Stimulated activated naive CD4-positive, alpha-beta T cell treated with Interleukin-2 at 50 U/mL for 16 hours (primary cell): ENCODE measurements at places on chromosomes 2 and 18.

GRCh38 chr2:142535311-142535710 lies 342.2 kb upstream of the KYNU start:
- DNase-seq: no peak

GRCh38 chr2:100757621-100758394 lies 62.1 kb upstream of the NPAS2 start:
- no peak for DNase-seq

DNA sequence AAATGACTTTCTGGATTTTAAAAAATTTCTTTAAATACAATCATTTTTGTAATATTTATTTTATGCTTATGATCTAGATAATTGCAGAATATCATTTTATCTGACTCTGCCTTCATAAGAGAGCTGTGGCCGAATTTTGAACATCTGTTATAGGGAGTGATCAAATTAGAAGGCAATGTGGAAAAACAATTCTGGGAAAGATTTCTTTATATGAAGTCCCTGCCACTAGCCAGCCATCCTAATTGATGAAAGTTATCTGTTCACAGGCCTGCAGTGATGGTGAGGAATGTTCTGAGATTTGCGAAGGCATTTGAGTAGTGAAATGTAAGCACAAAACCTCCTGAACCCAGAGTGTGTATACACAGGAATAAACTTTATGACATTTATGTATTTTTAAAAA lies 79.5 kb downstream of the ITGA4 start:
- no peak for DNase-seq

GRCh38 chr2:45285771-45286390 lies 276.6 kb upstream of the SIX2 start:
- no peak for DNase-seq

GRCh38 chr2:80061881-80062280 lies 242.7 kb downstream of the LRRTM1 start:
- DNase-seq: no peak

GRCh38 chr2:199591826-199592225 lies 134.1 kb upstream of the SATB2 start:
- DNase-seq: no peak

- DNase-seq: peak; percentile 1
These were observed 89.3 kb downstream of the PDE11A start for GRCh38 chr2:177983183-177983788.

- DNase-seq: no peak
These were observed 45.6 kb upstream of the PCBP1 start for GRCh38 chr2:70041663-70042062.

DNA sequence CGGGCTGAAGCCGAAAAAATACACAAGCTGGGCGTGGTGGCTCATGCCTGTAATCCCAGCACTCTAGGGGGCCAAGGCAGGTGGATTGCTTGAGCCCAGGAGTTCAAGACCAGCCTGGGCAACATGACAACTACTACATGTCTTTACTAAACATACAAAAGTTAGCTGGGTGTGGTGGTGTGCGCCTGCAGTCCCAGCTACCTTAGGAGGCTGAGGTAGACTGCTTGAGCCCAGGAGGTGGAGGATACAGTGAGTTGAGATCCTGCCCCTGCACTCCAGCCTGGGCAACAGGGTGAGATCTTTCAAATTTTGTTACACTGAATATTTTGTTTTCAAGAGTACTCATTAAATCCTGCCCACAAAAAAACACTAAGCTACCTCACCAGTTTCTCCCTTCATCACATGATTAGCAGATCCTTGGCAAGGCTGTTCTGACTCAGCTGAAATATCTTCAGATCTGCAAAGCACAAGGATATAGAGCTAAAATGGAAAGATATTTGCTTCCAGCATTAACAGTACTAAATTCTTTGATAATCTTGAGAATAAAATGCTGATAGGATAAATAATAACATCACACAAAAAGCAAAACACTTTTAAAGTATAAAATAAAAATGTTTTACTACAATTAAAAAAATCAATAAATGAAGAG lies 28.2 kb upstream of the MCM6 start:
- DNase-seq: no peak

- DNase-seq: no peak
These were observed 105.6 kb upstream of the STK17B start for GRCh38 chr2:196277002-196277401.

- no peak for DNase-seq
These were observed 159.2 kb downstream of the DDX1 start for GRCh38 chr2:15750822-15751329.

DNA sequence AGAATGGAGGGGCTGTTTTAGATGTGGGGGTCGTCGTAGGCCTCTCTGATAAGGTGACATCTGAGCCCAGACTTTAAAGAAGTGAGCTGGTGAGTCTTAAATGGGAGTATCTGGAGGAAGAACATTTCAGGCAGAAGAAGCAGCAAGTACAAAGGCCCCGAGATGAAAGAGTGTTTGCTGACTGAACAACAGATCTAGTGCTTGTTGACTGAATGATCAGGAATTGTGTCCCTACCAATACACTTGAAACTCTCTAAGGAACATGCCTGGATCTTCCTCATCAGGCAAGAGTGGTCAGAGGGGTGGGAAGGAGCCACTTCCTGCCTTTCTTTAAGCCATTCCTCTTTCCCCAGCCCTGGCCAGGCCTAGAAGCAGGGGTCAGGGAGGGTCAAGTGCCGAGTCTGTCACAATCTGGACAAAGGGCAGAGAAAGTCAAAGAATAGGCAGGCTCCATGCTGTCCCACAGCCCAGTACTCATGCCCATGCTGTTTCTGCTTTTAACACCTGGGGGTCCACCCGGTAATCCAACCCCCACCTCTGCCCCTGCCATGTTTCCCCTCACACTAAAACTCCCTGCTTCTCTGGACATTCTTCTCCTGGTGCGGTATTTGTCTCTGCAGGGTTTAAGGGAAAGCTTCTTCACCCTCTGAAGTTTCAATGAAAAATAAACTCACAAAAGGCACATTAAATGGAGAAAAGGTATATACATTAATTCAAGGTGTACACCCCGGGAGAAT lies 3.0 kb upstream of the TMEM37 start:
- DNase-seq: no peak

- DNase-seq: no peak
These were observed 137.4 kb upstream of the CDCA7 start for GRCh38 chr2:173217116-173217840.

DNA sequence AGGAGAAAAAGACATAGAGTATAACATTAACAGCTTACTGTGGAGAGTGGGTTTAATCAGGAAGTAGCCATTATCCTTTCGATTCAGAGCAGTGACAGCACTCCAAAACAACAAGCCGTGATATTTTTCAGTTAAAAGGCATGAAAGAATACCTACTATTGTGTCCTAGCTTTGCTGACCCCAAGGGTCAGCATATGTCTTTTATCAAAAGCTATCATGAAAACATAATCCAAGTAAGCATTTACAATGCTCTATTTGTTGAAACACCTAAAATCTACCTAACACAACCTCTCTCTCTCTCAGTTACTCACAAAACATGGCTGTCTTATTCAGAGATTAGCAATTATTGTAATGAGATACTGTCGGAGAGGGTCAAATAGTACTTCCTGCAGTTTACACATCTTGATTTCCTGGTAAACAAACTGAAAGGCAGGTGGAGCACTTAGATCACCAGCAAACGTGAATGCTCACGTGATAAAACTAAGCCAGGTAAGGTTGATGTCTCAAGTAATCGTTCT lies 100.0 kb downstream of the BAZ2B start:
- no peak for DNase-seq

DNA sequence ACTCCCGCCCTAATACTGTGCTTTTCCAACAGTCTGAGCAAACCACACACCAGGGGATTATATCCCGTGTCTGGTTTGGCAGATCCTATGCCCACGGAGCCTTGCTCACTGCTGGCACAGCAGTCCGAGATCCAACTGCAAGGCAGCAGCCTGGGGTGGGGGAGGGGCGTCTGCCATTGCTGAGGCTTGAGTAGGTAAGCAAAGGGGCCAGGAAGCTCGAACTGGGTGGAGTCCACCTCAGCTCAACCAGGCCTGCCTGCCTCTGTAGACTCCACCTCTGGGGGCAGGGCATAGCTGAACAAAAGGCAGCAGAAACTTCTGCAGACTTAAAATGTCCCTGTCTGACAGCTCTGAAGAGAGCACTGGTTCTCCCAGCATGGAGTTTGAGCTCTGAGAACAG lies 44.2 kb downstream of the LNPK start:
- DNase-seq: no peak

DNA sequence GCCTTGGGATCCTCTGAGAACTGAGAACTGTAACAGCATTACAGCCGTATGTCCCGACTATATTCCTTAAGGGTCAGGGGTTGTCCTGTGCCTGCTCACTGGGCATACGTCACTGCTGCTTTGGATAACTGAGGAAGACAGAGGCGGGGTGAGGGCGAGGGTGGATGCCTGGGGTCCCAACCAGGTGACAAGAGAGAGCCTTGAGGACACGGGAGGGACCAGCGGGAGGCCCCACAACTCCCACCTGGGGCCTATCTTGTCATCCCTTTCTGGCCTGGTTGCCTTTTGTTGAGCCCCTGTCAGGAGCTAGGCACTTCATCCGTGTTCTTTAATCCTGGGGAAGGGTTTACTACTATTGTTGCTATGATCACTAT lies 28.8 kb downstream of the INPP5D start:
- no peak for DNase-seq

DNA sequence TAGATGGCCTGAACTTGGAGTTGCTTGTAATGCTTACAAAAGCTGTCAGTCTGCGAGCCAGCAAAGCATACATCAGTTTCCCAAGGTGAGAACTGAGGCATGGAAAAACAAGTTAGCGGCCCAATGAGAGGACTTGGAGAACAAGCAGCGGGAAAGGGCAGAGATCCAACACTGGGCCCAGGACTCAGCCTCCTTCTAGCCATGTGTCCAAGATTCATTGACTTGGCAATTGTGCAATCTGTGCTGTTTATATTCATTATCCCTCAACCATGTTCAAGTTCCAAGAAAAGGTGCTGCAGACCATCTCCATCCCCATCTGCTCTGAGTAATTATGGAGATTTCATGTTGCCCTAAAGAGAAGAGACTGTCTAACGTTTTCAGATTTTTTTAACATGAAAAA lies 187.4 kb downstream of the ALK start:
- no peak for DNase-seq

DNA sequence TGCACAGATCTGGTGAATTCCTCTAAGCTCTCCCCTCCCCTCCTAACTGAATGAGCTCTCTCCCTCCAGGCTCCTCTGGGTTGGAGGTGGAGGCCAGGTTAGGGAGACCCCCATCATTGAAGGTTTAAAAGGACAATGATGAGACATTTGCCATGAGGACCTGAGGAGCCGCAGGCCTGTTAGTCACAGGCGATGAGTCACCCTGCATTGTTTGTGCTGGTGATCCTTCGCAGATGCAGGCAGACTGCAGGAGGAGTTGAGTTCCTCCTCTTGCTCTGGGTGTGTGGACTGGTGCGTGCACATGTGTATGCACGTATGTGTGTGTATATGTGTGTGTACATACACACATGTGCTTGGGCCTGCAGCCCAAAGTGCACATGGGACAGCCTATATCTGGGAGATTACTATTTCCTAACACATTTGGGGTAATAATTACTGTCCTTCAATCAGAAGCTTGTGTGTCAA lies 42.0 kb downstream of the MCFD2 start:
- no peak for DNase-seq

GRCh38 chr2:128024816-128025215 lies 3.0 kb downstream of the SAP130 start:
- no peak for DNase-seq

GRCh38 chr2:40361478-40361877 lies 90.4 kb downstream of the SLC8A1 start:
- DNase-seq: no peak

DNA sequence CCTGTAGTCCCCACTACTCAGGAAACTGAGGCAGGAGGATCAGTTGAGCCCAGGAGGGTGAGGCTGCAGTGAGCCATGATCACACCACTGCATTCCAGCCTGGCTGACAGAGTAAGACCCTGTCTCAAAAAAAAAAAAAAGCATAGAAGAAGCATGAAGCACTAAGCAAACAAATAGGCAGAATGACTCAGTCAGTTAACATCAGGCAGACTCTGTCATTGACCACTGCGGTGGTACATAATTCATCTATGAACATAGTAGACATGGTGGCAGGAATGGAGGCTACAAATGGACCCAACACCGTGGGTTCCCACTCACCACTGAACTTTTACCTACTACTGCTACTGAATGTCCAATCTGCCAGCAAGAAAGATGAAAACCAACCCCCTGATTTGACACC lies 7.6 kb upstream of the ASXL2 start:
- DNase-seq: no peak

- DNase-seq: peak; percentile 18
These were observed 1.8 kb downstream of the LPIN1 start for GRCh38 chr2:11748018-11748860.

DNA sequence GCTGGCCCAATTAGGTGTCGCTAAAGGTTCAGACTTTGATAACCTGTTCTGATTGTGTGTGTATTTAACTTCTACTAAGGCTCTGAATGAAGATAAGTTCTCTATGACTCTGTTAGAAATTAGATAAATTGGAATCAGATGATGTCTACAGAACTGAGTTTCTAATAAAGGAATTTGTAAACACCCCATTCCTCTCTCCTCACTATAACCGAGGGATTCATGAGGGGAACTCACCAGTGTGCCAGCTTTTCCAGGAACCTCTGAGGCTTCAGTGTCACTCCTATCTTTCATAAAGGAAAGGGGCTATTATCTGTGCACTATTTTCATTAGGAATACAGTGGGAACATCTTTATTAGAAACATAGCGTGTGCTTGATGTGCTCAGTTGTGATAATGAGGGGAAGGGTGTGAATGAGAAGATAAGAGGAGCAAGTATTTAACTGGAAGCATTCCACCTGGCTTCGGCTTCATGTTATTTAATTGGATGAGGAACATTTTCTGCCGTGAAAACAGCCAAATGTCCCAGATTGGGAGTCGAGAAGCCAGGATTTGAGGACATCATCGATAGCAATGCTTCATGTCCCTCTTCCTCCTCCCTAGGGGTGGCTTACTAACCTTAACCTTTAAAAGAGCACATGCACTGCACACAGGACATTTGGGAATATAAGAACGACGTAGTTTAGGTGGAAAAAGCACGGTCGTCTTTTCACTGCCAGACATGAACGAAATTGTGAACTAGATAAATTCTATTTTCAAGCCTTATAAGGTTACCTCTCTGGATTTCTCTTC lies 84.8 kb upstream of the TCF4 start:
- no peak for DNase-seq

- DNase-seq: no peak
These were observed 1.8 kb upstream of the FAP start for GRCh38 chr2:162245061-162245460.

- DNase-seq: no peak
These were observed 12.3 kb upstream of the CERS6 start for GRCh38 chr2:168443818-168444217.
